ENCODE measurements at places on chromosomes 16 and 17. TPM values are rescaled to one million over a fixed set of nuclear protein-coding genes. Genes with fewer than 3 reads are reported as not detected.

- no peak for DNase-seq
Observed at GRCh38 chr17:78611607-78612006, 34.4 kb upstream of the DNAH17 start.

GRCh38 chr17:12568358-12569251, 97.1 kb upstream of the MYOCD start:
- peak; percentile 16 for DNase-seq

DNA sequence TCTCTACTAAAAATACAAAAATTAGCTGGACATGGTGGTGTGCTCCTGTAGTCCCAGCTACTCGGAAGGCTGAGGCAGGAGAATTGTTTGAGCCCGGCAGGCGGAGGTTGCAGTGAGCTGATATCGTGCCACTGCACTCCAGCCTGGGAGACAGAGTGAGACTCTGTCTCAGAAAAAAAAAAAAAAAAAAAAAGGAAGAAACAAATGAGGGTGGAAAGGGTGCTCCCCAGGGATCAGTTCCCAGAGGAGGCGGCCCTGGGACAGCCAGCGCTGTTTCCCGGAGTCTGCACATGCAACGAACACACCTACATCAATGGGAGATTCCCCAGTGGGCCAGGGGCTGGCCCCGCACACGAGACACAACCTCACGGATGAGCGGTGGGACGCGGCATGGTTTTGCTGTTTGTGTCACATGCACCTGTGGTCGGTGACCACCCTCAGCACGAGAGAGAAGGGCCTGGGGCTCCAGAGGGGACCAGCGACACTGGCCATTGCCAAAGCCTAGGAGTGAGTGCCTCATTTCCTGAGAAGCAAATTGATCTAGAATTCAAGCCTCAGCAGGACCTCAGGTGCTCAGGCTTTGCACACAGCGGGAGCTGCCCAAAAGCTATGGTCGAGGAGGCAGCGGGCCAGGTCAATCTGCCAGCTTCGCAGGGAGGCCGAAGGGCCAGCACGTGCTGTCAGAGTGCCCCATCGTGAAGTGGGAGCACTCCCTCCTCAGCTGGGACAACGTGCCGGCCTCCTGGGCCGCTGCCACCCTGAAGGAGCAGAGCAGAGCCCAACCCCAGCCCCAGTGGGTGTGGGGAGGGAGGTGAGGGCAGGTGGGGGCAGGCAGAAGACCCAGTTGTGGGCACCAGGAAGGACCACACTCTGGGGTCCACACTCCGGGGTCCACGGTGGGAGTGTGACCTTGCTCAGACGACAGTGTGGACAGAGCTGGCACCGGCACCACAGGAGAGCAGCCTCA, 13.8 kb upstream of the WDR45B start:
- no peak for DNase-seq

DNA sequence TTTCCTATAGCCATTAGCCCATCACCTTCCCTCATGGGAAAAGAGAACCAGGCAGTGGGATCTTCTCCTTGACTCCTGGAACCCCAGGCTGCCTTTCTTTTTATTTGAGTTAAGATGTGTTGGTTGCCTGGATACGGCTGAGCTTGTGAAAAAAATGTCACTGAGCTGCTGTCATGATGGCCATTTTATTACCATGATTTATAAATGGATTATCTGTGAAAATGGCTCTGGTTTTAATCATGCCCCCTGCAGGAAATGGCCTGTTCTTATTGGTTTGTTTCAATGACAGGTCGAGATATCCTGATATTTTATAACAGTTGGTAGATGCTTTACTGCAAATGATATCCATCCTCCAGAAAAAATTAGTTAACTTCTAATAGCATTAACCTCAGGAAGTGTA, 640.4 kb downstream of the CDH11 start:
- no peak for DNase-seq

GRCh38 chr17:692116-692515, 22.5 kb downstream of the VPS53 start:
- DNase-seq, result no peak

DNA sequence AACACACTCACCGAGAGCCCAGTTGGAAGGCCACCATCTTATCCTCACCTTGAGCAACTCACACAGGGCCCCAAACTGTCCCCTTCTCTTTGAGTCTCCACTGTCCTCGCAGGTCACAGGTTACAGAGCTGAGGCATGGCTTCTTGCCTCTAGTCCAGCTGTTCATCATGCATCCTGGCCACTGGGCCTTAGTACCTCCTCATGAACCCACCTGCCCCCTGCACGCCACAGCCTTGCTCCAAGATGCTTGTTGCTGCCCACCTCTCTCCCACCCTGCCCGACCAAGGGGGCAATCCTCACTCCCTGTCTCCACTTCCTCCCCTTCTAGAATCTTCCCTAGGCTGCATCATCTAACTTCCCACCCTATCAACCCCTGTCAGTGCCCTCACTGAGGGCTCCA, 17.1 kb downstream of the CDH5 start:
- no peak for DNase-seq

GRCh38 chr17:71315568-71315967, 805.3 kb upstream of the SOX9 start:
- no peak for DNase-seq

DNA sequence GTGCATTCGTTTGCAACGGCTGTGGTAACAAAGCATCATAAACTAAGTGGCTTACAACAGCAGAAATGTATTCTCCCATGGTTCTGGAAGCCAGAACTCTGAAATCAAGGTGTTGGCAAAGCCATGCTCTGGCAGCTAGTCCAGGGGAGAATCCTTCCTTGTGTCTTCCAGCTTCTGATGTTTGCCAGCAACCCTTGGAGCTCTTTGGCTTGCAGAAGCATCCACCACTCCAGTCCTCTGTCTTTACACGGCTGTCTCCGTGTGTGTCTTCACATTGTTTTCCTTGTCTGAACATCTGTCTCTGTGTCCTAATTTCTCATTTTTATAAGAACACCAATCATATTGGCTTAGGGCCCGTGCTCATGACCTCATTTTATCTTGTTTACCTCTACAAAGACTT, 265.3 kb upstream of the HSBP1 start:
- DNase-seq, result no peak

DNA sequence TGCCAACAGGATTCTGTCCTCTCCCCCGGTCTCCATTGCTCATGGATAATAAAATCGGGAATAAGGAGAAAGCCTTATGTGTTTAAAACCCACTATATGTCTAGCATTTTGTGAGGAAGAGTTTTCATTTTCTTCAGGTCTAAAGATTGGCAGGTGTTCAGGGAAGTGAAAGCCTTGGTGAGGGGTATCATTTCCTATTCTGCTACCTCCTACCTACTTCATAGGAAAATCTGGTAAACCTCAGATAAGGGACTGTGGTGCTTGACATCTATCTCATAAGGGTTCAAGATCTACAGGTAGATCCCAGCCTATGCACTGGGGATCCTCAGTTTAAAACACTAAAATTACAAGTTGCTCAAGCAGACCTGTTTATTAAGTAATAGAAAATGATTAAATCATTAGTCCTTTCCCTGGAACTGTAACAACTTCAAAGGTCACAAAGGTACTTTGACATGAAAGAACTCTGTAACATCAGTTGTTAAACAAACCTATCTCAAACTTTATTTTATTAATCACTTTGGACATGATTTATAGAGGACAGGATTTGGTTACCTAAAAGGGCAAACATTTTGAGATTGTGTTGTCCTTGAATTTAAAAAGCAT, 6.5 kb downstream of the MOSMO start:
- no peak for DNase-seq

GRCh38 chr16:84044118-84044488, 1.5 kb upstream of the SLC38A8 start:
- DNase-seq, result peak; percentile 83

- no peak for DNase-seq
Observed at GRCh38 chr16:55411231-55411630, 67.8 kb upstream of the MMP2 start.

- DNase-seq, result no peak
Observed at GRCh38 chr17:39641883-39642282, 4.9 kb downstream of the STARD3 start.

GRCh38 chr17:75994802-75995370, 5.8 kb upstream of the CDK3 start:
- no peak for DNase-seq

DNA sequence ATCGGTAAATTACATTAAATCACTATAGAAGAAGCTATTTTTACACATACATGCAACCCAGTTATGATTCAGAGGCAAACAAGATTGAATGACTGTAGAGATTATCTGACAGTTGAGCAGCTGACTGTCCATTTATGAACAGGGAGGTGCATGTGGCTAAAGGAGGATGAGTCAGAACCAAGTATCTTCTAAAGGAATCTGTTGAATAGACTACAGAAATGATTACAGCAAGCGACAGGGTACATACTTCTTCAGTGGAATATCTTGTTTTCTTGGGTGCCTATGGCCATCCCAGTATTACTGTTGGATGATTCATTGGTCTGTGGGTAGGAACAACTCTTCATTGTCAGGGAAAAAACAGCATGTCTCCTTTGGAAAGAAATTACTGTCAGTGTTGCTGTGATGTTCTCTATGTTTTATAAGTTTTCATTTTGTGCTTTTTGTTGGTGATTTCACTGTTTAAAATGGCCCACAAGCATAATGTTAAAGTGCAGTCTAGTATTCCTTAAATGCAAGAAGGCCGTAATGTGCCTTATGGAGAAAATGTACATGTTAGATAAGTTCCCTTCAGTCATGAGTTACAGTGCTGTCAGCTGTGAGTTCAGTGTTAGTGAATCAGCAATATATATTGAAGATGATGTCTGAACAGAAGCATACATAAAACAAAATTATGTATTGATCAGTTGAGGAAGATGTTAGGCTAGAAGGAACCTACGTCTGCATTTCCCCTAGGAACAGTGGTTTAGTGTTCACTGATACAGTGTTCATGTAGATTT, 27.0 kb downstream of the CBFB start:
- DNase-seq, result no peak

GRCh38 chr17:18033442-18034099, 5.4 kb downstream of the ATPAF2 start:
- peak; percentile 85 for DNase-seq

Gene CACNG5
- 2.0 TPM for total RNA-seq

Gene MMP25
- 18.7 TPM for total RNA-seq

Gene C1QTNF8
- total RNA-seq, result not detected

Gene KCNH4
- total RNA-seq, result not detected

Gene WDR81
- 13.2 TPM for total RNA-seq

Gene NTN1
- total RNA-seq, result 8.9 TPM

Gene MT1M
- 0.80 TPM for total RNA-seq

Gene P2RX5
- 2.7 TPM for total RNA-seq

Gene STH
- total RNA-seq, result not detected

Gene HS3ST3A1
- total RNA-seq, result 11.5 TPM

Gene KRT38
- total RNA-seq, result not detected

Gene FOXL1
- total RNA-seq, result 0.15 TPM
